HFF-Myc (cell line): ENCODE measurements at places on chromosomes 3 and 15.

DNA sequence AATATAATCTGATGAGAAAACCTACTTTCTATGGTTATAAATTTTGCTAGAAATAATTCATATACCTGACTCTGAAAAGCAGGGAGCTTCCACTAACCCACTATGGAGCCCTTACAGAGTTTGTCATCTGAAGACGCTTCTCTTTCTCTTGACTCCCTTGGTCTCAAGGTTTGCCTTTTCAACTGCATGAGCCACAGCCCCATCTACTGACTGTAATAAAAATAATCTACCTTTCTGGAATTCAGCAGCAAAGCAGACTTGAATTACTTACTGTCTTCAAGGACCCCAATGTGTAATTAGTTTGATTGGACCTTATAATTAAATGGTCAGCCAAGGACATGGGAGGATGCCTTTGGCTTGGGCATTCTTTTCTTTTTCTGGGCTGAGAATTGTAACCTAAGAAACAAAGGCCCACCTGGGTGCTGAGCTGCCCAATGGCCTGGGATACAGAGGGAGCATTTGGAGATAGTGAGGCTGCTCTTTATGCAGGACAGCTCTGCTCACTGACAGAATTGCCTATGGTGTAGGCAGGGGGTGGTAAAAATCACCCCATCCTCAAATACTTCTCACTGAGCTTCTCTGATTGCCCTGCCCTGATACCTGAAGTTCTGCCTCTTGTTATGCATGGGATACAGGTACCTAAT is 178.6 kb upstream of the TRIM42 start:
- DNase-seq: no peak

DNA sequence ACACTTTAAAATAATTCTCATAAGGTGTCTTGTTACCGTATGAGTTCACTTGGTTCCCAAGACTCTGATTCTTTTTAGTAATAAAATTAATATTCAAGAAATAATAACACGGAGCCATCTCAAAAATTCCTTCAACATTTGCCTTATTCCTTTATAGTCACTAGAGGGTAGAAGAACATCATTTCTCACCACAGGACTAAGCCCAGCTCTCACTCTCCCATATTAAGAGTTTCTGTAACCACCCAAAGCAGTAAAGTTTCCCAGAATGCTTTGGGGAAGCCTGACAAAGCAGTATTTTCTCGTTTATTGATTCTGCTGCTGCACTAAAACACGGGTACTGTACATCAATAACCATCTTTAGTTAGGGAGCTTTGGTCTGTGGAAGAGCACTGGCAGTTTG is 114.9 kb downstream of the MCTP2 start:
- no peak for DNase-seq

DNA sequence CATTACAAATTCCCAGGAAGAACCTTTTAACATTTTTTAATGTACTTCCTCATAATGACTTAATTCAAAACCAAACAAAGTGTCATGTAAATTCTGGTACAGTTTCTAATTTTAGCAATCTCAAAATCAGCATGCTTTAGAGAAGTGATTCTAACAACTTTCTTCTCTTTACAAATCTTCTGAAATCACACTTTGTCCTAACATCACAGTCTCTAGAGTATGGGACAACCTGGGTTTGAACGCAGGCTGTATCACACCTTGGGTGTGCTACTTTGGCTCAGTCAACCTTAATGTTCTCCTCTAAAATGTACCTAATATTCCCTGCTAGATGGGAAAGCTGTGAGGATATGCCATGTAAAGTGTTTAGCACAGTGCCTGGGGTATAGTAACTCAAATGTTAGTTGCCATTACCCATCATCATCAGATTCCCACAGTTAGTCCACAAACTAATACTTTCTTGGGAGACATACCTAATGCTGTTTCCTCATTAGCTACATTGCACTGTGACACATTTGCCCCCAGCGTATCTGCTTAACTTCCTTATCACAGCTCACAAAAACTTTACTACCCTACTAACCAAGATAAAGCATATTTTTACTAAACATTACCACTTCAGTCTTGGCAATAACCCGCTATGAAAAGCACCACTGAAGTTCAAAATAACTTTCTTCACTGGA is 3.1 kb downstream of the TSPAN3 start:
- DNase-seq: no peak

DNA sequence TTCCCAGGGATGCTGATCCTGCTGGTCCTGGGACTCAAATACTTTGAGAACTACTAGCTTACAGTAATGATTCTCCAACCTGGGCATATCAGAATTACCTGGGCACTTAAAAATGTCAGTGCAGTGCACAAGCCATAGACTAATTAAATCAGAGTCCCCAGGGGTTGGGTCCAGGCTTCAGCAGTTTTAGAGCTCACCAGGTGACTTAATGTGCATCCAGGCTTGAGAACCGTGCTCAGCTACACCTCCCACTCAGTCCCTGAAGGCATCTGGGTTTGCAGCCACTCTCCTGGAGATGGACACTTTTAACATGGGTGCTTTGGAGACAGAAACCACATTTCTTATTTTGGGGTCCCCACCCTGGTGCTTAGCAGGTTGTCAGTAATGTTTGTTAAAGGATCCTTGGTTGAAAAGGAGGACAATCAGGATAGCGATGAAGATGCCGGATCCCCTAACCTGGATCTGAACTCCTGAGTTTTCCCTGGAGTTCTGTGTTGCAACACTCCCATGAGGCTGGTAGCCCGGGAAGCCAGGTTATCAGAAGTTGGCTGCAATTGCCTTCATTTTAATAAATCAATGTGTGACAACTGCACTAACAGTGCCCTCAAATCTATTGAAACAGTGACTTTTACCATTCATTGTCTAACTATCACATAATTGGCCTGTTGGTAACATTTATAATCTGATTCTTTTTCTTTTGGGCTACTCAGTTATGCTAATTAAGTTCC is 48.1 kb downstream of the BFSP2 start:
- no peak for DNase-seq

DNA sequence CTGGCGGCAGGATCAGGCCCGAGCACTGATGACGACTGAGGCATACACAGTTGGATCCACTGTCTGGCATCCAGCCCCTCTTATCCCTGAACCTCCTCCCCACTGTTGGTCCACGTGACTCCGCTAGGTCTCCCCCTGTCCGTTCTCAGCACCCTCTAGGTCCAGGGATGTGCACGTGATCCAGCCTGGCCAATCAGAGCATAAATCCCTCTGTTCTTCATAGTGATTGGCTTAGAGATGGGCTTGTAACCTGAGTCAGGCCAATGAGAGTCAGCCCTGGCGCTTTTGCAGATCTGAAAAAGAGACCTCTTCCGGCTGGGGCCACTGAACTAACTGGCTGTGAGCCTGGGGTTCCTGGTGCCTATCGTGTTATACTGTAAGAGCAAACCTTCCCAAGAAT is 20.5 kb upstream of the IQSEC1 start:
- no peak for DNase-seq
